ENCODE measurements at places on chromosomes 6 and 20.

DNA sequence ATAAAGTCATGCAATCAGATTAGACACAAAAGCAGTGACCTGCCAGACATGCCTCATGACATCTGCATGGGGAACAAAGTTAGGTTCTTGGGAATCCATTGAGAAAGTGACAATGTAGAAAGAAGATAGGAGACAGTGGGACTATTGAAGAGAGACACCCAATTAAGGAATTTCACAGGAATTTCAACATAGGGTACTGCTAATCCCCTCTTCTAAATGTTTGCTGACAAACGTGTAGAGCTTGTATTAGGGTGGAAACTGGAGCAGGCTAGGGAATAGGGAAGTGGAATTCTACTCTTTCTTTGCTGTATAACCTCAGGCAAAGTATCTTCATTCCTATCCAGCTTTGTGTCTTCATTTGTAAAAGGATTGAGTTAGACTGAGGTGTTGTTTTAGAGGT is 409.4 kb upstream of the SASH1 start:
- DNase-seq: no peak

DNA sequence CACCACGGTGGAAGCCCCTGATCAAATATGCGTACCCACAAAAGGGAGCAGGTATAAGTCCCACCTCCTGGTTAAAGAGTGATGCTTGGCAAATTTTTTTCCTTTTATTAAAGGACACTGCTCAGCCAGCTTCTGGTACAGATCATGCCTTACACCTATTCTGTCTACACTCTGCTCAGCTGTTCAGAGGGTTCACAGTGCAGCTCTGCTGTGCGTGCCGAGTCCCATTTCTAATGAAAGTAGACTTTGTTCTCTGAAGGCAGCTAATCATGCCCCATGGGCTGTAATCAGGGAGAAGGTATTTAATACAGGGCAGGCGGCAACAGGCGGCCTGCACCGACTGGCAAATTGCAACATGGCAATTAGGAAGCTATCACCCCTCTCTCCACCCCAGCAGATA is 16.3 kb downstream of the LRRC73 start:
- DNase-seq: no peak

DNA sequence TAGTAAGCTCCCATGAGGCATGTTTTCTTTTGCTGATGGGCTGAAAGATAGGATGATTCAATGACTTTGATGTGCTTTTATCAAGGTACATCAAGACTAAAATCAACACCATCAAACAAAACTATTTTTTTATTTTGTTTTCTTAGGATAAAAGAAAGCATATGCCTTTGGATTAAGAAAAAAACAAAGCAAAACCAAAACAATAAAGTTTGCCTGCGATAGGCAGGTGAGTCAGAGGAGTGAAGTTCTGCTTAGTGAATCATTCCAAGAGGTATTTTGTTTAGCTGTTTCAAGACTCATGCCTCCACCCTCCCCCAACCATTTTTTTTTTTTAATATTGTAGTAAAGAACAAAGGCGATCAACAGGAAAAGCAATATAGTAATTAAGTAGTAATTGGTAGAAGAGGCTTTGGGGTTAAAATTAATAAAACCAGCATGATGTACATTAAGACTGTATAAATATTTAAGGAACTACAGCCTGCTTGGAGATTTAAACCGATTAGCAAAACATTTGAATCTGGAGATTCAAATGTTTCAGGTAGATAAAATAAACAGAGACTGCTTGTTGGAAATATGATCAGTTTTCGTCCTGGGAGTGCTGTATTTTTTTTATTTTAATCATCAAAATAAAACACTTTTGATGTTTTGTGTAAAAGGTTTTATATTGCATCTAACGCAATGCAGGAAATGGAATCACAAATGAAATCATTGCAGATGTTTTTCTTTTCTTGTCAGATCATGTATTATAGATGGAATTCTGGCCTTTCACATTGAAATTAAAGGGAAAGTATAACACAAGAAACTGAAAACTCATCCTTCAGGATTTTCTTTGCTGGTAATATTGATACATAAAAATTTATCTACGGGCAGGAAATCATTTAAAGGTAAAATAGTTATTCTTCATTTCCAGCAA is 482.3 kb upstream of the MANEA start:
- DNase-seq: peak; percentile 48

GRCh38 chr20:55415567-55416142 is 589.7 kb downstream of the CBLN4 start:
- DNase-seq: peak; percentile 17

DNA sequence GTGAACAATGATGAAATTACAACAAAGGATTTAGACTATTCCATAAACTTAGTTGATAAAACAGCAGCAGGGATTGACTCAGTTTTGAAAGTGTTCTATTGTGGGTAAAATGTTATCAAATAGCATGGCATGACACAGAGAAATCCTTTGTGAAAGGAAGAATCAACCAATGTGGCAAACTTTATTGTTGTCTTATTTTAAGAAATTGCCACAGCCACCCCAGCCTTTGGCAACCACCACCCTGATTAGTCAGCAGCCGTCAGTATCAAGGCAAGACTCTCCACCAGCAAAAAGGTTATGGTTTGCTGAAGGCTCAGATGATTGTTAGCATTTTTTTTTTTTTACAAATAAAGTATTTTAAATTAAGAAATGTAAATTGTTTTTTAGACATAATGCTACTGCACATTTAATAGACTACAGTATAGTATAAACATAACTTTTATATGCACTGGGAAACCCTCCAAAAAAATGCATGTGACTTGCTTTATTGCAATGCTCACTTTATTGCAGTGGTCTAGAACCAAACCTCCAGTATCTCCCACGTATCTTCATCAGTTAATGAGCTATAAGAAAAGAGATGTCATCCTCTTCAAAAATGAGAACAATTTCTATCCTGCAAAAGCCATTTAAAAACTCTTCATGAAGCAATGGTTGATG is 162.7 kb downstream of the SOBP start:
- no peak for DNase-seq

DNA sequence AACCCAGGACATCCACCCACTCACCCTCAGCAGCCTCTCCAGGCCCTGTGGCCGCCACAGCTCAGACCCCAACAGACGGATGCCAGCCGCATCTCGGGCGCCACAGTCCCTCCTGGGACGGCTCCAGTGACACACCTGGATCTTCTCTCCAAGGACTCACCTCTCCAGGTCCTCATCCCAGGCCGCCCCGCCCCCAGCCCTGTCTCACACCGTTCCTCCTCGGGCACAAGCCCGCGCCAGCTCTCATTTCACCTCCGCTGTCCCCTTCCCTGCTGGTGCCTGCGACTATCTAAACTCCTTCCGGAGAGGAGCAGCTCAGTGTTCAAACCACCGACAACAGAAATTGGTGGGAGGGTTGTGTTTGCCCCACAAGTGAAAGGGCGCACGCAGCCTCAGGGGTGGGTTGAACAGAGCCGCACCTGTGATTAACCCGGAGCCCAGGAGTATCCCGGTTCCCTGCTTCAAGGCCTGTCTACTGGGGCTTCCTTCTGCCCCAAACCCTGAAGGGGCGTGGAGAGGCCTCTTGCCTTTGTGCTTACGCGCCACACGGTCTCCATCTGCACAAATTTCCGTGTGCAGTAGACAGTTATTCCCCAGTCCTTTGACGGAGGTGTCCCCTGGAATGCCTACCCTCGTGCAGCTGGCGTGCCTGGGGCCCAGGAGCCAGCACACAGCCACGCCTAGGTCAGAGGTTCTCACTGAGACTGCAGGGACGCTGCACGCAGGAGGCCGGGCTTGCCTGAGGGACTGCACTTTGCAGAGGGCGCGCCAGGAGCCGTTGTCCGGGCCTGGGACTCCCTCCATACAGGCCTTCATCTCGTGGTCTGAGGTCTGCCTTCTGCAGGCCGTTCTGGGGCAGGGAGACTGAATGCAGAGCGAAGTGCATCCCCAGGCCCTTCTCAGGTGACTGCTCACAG is 232.7 kb downstream of the DLL1 start:
- no peak for DNase-seq

GRCh38 chr20:57663681-57664451 is 43.6 kb upstream of the ZBP1 start:
- DNase-seq: no peak

GRCh38 chr6:50853939-50854338 is 35.3 kb downstream of the TFAP2B start:
- no peak for DNase-seq

DNA sequence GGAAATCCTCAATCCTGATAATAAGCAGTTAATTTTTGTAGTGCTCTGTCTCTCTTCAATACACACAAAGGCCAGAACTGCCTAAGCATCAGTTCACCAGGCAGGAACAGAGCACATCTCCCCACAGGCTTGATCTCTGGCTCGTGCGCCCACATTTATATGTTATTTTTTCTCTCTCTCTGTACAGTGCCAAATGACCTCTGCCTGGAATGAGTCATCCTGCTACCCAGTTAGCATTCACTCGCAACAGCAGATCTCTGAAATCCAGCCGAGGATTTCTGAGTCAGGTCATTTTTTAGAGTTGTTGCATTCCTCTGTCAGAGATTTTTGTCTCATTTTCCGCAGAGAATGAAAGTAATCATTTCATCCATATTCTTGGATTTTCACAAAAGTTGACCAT is 107.1 kb downstream of the COL12A1 start:
- DNase-seq: peak; percentile 91

GRCh38 chr6:148509800-148510581 is 167.4 kb downstream of the SASH1 start:
- DNase-seq: peak; percentile 44

All from NCI-H226 (cell line).